Activated T-helper 1 cell treated with anti-CD3 and anti-CD28 coated beads, Interleukin-12 subunit alpha, Interleukin-12 subunit beta, Interleukin-2, Interleukin-4 antibody, amounts not matched to agents 30 ng/mL and 10 ng/mL and 1 ng/mL, durations not matched to agents 14 hours and 24 hours and 36 hours (primary cell): ENCODE measurements at places on chromosomes 16 and 17.

- H3K4me1 ChIP-seq = peaks cover 46% of the 10 kb centered on the region
- no peak overlapping the region for H3K27ac ChIP-seq
- H3K4me3 ChIP-seq = no peak overlapping the region
- peaks cover 2% of the 10 kb centered on the region for H3K27me3 ChIP-seq
- no peak for DNase-seq
Observed at GRCh38 chr17:56782338-56782737, 51.4 kb downstream of the C17orf67 start.

- H3K4me3 ChIP-seq = no peak overlapping the region
- no peaks in the 10 kb centered on the region for H3K27me3 ChIP-seq
- no peak overlapping the region for H3K27ac ChIP-seq
- no peak for DNase-seq
- H3K4me1 ChIP-seq = peaks cover 22% of the 10 kb centered on the region
Observed at GRCh38 chr16:89119166-89119621, 25.5 kb downstream of the ACSF3 start.

DNA sequence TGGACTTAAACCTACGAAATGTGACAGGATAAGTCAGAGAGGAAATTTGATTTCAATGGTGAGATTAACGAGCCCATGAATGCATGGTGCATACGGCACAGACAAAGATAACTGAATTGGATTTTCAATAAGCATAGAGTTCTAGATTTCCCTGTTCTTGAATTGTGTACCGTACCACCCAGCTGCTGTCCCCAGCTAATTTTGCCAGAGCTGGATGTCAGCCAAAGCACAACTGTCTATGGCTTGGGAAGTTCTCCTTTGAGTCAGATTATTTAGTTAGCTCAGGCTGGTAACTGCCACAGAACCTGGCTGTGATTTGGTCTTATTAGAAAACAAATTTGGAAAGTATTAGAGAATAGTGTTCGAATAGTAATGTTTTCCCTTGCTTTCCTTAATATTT is 143.1 kb downstream of the CDH13 start:
- H3K27ac ChIP-seq = no peak overlapping the region
- H3K27me3 ChIP-seq = peaks cover 7% of the 10 kb centered on the region
- H3K4me1 ChIP-seq = peaks cover 10% of the 10 kb centered on the region
- no peak overlapping the region for H3K4me3 ChIP-seq
- no peak for DNase-seq
- no peaks in the 10 kb centered on the region for H3K36me3 ChIP-seq

GRCh38 chr17:37519251-37519985 is 29.7 kb downstream of the DUSP14 start:
- DNase-seq = no peak
- peaks cover 34% of the 10 kb centered on the region for H3K36me3 ChIP-seq
- H3K27ac ChIP-seq = peak overlapping the region; percentile 68
- H3K4me1 ChIP-seq = peaks cover 16% of the 10 kb centered on the region

DNA sequence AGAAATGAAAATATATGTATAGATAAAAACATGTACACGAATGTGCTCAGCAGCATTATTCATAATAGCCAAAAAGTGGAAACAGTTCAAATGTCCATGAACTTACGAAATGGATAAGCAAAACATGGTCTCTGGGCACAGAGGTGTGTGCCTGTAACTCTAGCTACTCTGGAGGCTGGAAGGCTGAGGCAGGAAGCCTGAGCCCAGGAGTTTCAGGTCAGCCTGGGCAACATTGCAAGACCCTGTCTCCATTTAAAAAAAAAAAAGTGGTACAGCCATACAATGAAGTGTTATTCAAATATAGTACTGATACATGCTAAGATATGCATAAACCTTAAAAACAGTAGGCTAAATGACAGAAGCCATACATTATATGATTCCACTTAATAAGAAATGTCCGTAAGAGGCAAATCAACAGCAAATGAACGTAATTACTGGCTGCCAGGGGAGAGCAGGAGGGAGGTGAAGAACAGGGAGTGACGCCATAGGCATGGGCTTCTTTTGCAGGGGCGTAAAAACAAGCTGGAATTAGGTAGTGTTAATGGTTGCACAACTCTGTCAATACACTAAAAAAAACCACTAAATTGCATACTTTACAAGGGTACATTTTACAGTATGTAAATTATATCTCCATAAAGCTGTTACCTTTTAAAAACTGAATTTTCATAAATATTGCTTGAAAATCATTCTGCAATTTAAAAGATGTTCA is 87.2 kb upstream of the PLEKHM1 start:
- H3K4me1 ChIP-seq = peaks cover 50% of the 10 kb centered on the region
- peaks cover 31% of the 10 kb centered on the region for H3K36me3 ChIP-seq
- H3K27ac ChIP-seq = no peak overlapping the region
- DNase-seq = no peak

GRCh38 chr16:57477531-57478202 is 8.6 kb downstream of the DOK4 start:
- H3K27ac ChIP-seq = no peak overlapping the region
- H3K27me3 ChIP-seq = peaks cover 2% of the 10 kb centered on the region
- no peak for DNase-seq
- H3K36me3 ChIP-seq = no peaks in the 10 kb centered on the region
- no peak overlapping the region for H3K4me3 ChIP-seq

- peaks cover 26% of the 10 kb centered on the region for H3K27me3 ChIP-seq
- H3K36me3 ChIP-seq = no peaks in the 10 kb centered on the region
- H3K4me3 ChIP-seq = no peak overlapping the region
- no peak overlapping the region for H3K27ac ChIP-seq
Observed at GRCh38 chr16:66923247-66923731, 2.0 kb downstream of the RRAD start.

DNA sequence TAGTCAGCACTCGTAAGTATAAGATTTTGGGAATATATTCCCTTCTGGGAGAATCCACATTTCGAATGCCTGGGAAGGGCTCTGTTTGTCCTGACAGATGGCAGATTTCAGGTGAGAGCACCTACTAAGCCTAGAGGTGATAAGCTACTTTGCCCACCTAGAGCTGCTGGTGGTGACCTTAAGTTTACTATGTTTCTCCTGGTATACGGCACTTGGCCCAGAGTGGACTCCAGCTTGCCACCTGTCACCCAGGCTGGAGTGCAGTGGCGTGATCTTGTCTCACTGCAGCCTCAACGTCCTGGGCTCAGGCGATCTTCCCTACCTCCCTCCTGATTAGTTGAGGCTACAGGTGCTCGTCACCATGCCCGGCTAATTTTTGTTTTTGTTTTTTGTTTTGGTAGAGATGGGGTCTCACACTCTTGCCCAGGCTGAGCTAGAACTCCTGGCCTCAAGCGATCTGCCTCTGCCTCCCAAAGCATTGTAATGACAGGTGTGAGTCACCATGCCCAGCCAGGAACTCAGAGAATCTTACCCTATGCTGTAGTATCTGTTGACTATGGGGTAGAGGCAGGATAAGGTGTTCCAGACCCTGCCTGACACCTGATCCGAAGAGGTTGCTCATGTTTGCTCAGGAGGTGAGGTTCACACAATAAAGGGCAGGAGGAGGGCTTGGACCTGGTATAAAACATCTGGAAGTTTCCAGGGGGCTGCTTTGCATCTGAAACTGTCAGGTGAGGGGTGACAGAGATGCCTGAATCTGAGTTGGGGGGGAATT is at the start of gene ZG16:
ZG16 (plus strand) TSS at position 681 of the 775 bp plus-strand sequence. CDS start 1,011 bp downstream, outside the sequence.
- no peak within 1 kb of the TSS for H3K4me3 ChIP-seq
- H3K36me3 ChIP-seq = peaks cover 1% of the 10 kb centered on the region
- H3K27me3 ChIP-seq = peaks cover 13% of the 10 kb centered on the region
- no peak for DNase-seq
- no peaks in the 10 kb centered on the region for H3K4me1 ChIP-seq
- no peak within 1 kb of the TSS for H3K27ac ChIP-seq

DNA sequence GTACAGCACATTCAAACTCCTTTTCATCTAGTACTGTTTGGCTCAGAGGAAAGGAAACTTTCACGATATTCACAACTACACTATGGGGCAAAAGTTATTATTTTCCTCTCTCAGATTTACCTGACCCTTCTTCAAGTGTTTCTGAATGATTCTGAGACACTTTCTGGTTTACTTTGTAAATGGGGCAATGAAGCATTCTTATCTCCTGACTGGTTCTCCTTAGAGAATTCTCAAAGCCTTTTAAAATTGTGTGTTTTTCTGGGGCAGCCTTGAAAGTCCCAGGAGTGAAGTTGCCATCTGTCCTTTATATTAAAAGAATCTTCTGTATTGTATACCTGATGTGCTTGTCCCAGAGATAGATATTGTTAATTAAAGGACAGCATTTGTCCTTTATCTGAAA is 264.9 kb downstream of the FTO start:
- DNase-seq = no peak
- no peaks in the 10 kb centered on the region for H3K4me1 ChIP-seq
- no peak overlapping the region for H3K27ac ChIP-seq
- H3K27me3 ChIP-seq = no peaks in the 10 kb centered on the region

DNA sequence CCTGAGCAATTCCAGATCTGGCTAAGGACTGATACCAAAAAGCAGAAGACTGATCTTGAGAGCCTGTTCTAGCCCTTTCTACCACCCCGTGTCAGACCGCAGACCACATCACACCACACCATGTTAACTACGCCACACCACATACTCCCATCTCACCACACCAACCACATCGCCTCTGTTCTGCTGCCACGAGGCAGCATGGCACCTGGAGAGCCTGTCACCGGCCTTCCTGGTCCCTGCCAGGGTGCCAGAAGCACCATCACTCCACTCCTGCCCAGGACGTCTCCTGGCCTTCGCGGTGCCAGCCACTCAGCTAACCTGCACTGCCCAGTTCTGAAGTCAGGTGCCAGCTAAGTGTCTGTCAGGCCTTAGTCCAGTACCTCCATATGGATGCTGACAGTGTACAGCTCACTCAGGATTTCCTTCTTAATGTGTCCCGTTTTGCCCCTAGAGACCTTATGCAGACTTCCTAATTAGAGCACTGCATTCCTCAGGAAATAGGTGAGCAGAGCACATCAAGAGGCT is 37.2 kb upstream of the BCAR1 start:
- DNase-seq = peak; percentile 46
- H3K27me3 ChIP-seq = peaks cover 18% of the 10 kb centered on the region
- peaks cover 11% of the 10 kb centered on the region for H3K4me1 ChIP-seq
- peaks cover 21% of the 10 kb centered on the region for H3K36me3 ChIP-seq

DNA sequence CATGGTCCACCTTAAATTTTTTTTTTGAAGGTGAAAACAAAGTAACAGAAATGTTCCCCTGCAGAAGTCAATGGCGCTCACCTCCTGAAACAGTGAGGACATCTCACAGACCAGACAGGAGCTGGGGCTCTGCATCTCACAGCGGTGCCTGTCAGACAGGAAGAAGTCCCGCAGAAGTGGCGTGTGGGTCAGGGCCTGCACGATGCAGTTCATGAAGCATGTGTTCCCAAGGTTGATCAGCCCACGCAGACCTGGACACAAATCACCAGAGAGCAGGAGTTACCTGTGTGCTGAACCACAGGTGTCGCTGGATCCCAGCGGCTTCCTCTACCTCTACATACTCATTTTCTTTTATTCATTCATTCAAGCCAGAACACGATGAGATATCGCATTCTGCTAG is 24.9 kb downstream of the USP22 start:
- peaks cover 58% of the 10 kb centered on the region for H3K36me3 ChIP-seq
- H3K4me3 ChIP-seq = no peak overlapping the region
- no peak for DNase-seq
- no peak overlapping the region for H3K27ac ChIP-seq
- peaks cover 2% of the 10 kb centered on the region for H3K4me1 ChIP-seq

DNA sequence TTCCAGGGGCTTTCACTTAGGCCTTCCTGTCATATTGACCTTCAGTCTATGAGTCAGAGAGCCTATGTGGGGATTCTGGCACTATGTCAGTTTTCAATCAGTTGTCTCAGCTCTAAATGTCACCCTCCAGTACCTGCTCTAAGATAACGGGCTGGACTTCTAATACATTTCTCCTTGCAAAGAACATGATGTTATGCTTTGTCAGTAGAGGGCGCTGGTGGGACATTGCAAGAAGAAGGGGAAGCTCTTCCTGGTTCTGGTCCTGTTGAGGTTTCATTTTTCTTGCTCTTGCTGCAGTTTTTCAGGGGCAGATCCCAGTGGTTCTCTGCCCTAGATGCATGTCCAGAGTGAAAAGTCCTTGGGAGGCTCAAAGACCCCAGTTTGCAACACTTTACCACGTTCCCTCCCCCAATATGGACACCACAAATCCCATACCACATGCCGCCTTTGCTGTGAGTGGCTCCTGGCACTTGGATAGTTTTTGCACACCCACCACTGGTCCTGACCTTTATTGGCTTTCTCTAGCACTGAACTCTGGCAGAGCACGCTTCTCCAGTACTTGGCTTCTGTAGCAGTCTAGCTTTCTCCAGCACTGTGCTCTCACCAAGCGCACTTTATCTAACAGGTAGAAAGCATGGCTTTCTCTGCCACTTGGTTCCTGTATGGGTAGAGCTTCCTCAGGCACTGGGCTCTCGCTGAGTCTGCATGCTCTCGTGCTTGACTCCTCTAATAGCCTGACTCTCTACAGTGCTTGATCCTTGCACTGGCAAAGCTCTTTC is 49.0 kb downstream of the BCL7C start:
- no peaks in the 10 kb centered on the region for H3K36me3 ChIP-seq
- H3K4me1 ChIP-seq = peaks cover 12% of the 10 kb centered on the region
- DNase-seq = peak; percentile 77
- H3K4me3 ChIP-seq = no peak overlapping the region

- no peak for DNase-seq
- H3K4me3 ChIP-seq = no peak overlapping the region
- H3K4me1 ChIP-seq = no peaks in the 10 kb centered on the region
- peaks cover 22% of the 10 kb centered on the region for H3K27me3 ChIP-seq
- H3K27ac ChIP-seq = no peak overlapping the region
- H3K36me3 ChIP-seq = no peaks in the 10 kb centered on the region
Observed at GRCh38 chr16:71629278-71630016, 3.5 kb downstream of the MARVELD3 start.

DNA sequence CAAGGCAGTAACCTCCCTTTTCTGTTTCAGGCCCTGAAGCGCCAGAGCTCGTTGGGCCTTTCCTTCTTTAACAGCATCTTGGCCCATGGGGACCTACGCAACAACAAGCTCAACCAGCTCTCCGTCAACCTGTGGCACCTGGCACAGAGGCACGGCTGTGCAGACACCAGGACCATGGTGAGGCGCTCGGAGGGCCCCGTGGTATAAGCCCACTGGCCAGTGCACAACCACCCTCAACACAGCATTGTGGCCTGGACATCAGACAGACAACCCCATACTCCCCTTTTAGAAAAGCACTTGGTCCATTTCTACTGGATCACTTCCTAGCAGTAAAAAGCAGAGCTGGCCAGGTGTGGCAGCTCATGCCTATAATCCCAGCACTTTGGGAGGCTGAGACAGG is 18.6 kb downstream of the KNOP1 start:
- DNase-seq = no peak
- H3K4me1 ChIP-seq = peaks cover 25% of the 10 kb centered on the region
- H3K36me3 ChIP-seq = peaks cover 32% of the 10 kb centered on the region
- no peak overlapping the region for H3K27ac ChIP-seq
- H3K27me3 ChIP-seq = no peaks in the 10 kb centered on the region

DNA sequence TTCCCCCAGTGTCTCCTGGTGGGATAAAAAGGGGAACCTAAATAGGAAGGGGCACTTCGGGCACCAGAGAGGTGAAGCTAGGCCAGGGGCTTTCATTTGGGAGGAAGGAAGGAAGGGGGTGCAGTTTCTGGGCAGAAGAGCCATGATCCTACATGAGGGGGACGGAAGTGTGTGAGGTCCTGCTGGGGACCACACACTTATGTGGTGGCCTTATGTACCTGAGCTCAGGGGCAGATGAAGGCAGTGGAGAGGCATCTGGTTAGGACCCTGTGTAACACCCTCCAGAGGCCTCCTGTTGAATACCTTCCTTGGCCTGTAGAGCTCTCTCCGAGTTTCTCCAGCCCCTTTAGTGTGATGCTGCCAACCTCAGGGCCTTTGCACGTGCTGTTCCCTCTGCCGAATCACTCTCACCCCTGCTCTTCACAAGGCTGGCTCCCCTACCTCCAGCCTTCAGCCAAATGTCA is 21.2 kb downstream of the IGFBP4 start:
- no peak overlapping the region for H3K27ac ChIP-seq
- peaks cover 4% of the 10 kb centered on the region for H3K27me3 ChIP-seq
- no peak for DNase-seq
- H3K4me3 ChIP-seq = no peak overlapping the region
- H3K4me1 ChIP-seq = no peaks in the 10 kb centered on the region
